ENCODE measurements at places on chromosomes 6 and 20. TPM values are rescaled to one million over a fixed set of nuclear protein-coding genes. Genes with fewer than 3 reads are reported as not detected.

CTSZ gene
- 59.1 TPM for polyA plus RNA-seq

DYNLT2 gene
- polyA plus RNA-seq, result 1.00 TPM

C20orf141 gene
- polyA plus RNA-seq, result not detected

SGK2 gene
- polyA plus RNA-seq, result 15.3 TPM

RSPO4 gene
- polyA plus RNA-seq, result not detected

HLA-DQA2 gene
- polyA plus RNA-seq, result not detected

NOTCH4 gene
- 7.3 TPM for polyA plus RNA-seq
